Putamen (tissue), 1 donor: ENCODE measurements at places on chromosomes 5 and 9.

GRCh38 chr9:93668261-93668871, 92.0 kb downstream of the PHF2 start:
- no peak for DNase-seq

DNA sequence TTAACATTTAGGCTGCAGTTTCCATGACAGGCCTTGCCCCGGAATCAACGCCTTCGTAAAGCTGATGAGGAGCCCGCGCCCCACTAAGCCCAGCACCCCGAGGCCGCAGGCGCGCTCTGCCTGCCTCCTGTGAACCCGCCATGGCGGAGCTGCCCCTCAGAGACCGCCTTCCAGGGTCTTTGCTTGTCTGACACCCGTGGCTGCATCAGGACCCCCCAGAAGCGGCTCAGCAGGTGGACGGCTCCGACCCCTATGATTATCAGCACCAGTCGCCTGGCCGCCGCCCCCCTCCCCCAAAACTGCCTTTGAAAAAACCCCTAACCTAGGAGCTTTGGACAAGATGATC, 507 bp upstream of the DPH7 start:
- no peak for DNase-seq

- no peak for DNase-seq
Observed at GRCh38 chr9:25418974-25419373, 259.3 kb downstream of the TUSC1 start.

DNA sequence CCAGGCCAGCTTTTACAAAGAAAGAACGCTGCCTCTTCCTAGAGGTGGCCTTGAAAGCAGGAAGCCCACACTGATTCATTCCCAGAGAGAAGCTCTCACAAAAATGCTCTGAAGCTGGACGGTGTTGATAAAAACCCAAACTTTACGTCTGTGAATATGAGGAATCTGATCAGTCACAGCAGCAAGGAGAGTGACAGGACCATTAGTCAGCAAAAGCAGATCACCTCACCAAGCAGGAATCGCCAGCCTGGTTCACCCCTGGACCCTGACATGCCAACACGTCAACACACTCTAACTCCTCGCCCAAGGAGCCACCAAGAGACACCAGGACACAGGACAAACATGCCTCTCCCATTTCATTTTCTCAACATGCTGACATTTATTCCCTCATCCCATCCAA, 70.6 kb upstream of the ZNF622 start:
- DNase-seq = no peak

GRCh38 chr5:131814990-131815389, 18.2 kb upstream of the FNIP1 start:
- no peak for DNase-seq

DNA sequence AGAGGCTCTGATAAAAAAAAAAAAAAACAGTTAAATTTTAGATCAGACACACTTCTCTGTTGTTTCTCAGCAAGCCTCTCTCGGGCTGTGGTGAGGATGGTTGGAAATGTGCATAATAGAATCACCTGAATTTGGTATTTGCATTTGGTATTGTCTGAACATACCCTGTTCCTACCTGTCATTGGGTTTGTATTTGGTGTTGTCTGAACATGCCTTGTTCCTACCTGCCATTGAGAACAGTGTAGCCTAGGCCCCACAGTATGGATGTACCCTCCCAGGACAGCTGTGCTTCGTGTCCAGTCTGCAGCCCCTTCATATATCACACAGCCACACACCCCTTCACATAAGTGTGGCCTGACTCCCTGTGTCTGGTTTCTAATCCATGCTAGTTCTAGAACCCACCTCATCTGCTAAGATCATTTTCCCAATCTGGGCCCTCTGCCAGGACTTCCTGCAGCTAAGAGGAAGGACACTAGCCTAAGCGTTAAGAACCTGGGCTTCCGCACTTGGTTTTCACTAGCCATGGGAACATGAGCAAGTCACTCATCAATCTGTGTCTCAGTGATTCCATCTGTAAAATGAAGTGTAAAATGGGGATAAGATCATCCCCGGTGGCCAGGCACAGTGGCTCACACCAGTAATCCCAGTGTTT, 49.2 kb downstream of the ITGA2 start:
- no peak for DNase-seq

GRCh38 chr9:24073007-24073592, 247.1 kb upstream of the ELAVL2 start:
- DNase-seq = no peak

DNA sequence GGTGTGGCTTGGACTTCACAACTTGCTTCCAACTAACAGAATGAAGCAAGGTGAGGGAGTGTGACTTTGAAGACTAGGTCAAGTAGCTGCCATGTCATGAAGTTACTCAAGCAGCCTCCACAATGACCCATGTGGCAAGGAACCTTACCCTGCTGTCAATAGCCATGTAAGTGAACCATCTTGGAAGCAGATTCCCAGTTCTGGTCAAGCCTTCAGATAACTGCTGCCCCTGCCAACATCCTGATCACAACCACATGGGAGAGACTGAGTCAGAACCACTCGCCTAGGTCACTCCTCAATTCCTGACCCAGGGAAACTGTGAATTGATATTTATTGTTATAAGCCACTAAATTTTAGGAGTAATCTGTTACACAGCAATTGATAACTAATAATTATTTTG, 10.9 kb downstream of the ZCCHC10 start:
- DNase-seq = no peak

- no peak for DNase-seq
Observed at GRCh38 chr5:153458268-153458667, 32.2 kb upstream of the GRIA1 start.

GRCh38 chr5:136311999-136312398, 53.3 kb downstream of the TRPC7 start:
- DNase-seq = no peak

DNA sequence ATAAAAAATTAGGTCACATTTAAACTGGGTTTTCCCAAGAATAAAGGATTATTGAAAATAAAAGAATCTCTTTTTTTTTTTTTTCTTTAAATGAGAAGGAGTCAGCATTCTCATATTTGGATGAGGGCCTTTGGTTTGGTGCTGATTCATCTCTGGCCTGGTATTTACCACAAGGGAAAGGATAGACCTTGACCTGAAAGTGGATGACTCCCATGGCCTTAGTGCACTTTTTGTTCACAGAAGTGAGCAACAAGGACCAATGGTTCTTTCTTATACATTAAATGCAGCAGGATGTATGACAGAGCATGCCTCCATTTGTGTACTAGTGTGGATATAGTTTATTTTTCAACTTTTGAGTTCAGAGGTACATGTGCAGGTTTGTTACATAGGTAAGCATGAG, 6.9 kb downstream of the YTHDC2 start:
- DNase-seq = no peak

DNA sequence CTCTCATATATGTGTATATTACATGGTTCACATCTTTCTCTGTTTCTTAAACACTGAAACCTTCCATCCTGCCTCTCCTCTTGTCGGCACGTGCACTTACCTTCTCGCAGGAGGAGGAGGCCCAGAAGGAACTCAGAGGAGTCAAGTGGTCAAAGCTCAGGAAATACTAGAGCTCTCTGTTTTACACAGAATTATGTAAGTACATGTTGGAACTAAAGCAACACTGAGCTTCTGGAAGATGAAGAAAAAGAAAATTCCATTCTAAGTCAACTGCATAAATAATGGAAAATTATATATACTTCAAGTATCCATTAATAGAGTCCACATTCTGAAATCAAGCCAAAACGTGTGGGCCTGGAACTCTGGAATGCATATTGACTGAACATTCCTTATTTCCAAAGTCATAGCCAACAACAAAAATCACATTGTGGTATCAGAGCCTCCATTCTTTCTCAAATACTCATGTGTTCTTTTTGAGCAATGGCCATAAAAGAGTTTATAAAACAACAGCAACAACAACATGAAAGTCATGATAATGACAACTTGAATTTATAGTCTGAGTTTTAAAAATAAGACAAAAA, 121.5 kb upstream of the RAI14 start:
- DNase-seq = no peak

- DNase-seq = no peak
Observed at GRCh38 chr9:95268681-95269080, 48.8 kb downstream of the FANCC start.

DNA sequence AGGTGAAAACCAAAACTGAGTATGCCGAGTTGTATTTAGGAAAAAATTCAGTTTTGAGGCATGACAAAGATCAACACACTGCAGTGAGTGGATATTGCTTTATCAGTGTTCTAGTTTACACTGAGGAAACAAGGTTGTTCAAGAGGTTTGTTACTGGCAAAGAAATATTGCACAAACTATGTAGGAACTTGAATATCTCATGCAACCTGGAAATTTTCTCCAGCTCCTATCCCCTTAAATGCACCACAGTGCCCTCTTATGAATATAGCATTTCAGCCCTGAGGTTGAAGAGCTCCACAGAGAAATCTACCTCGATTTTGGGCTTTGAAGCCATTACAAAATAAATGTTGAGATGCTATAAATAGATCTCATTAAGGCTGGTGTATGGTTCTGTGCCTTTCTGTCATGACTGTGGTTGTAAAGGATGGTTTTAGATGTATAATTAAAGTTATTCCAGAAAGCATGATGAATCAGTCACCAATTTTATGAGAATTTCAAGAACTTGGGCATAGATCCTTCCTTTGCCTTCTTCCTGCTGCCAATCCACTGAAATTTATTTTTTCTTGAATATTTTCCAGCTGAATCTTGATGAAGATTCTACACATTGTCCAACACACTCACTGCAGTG, 159.3 kb downstream of the SPATA31D1 start:
- DNase-seq = no peak

GRCh38 chr5:176644878-176645670, 2.2 kb upstream of the TSPAN17 start:
- DNase-seq = no peak

DNA sequence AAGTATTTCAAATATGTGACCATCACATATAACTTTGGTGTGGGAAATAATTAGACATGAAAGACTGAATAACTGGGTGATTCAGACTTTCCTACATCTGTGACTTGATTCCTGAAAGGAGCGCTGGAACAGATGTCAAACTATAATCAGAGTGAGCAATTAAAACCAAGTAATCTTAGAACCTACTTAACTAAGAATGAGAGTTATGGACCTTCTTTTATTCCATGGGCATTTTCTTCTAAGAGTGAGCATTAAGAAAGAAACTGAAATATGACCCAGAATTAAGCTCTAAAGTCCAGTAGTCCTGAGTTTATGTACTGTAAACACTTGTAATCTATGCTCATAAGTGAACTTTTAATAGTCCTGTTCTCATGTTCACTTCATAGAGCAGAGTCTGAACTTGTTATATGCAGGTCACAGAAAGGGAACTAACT, 68.4 kb downstream of the PAM start:
- no peak for DNase-seq

GRCh38 chr9:93447655-93448054, 3.8 kb upstream of the FAM120A start:
- no peak for DNase-seq

GRCh38 chr5:146040527-146040926, 64.8 kb downstream of the PLAC8L1 start:
- DNase-seq = no peak

DNA sequence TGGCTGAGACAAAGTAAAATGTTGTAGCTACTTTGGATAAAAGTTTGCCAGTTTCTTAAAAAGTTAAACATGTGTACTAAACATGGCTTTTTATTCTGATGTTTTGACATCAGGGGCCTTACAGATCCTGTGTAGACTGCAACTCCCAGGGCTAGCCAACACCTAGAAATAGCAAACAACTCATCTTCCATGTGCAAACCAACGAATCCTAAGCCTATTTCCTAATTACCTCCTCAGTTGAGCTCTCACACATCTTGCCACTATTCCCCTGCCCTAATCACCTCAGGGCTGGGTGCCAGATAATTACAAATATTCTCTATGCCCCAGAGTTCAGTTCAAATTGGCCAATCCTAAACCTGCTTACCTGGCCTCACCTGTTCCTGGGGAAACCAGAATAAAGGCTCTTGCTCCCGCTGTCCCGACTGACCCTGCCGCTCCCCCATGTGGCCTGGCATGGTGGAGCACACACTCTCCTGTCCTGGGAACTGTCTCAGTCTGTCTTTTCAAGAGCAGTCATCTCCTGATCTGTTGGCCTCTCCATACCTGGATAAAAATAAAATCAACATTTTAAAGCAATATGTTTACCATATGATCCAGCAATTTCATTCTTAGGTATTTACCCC, 37.1 kb upstream of the FAM169A start:
- no peak for DNase-seq

GRCh38 chr5:10735569-10736276, 25.3 kb downstream of the DAP start:
- no peak for DNase-seq

GRCh38 chr5:171454549-171454948, 35.1 kb downstream of the FGF18 start:
- DNase-seq = no peak

GRCh38 chr5:36228505-36228904, 13.2 kb downstream of the NADK2 start:
- no peak for DNase-seq

- DNase-seq = peak; percentile 30
Observed at GRCh38 chr5:74865256-74865803, 857 bp downstream of the FAM169A start.

DNA sequence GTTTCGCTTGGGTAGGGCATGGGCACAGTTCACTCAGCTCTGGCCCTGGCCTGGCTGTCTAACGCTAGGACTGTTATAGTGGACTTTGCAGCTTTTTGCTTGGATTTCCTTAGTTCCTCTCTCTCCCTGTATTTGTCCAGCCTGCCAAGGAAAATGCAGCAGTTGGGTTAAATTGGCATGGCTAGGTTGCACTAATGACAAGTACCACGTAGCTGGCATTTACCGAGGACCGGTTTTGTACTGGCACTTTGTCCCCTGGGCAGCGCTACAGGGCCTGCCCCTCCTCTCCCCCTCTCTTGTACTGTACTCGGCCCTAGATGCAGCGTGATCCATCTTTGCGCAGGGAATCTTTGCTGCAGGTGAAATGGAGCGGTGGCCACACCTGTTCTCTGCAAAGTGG, 2.4 kb downstream of the WDR5 start:
- no peak for DNase-seq

- DNase-seq = no peak
Observed at GRCh38 chr5:160929360-160929759, 77.3 kb upstream of the ATP10B start.

DNA sequence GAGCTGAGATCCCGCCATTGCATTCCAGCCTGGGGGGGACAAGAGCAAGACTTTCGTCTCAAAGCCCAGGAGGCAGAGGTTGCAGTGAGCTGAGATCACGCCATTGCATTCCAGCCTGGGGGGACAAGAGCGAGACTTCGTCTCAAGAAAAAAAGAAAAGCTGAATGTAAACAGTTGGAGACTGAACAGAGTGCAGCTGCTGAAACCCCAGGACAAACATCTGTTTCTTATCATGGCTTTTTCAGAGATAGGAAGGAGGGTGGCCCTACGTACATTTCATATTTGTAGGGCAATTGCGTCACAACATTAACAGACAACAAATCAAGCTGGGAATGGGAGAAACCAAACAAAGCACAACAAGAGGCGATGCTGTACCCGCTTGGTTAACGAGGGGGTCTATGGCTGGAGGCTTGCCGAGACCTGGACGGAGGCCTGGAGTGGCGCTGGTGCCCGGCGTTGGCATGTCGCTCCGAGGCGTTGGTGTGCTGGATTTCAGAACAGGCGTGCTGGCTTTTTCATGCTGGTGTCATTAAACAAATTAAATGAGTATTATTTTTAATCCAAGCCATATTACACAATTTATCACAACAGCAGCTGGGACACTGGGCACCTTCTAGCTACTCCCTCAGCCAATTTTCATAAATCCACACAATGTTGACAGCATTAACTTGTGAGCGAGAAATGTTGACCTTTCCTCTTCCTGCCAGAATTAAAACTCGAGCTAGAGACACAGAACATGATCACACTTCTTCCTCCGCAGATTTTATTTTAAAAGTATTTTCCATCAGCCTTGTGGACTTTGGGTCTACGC, 76.1 kb downstream of the TLE1 start:
- DNase-seq = no peak

GRCh38 chr9:106964329-106964728, 101.4 kb downstream of the ZNF462 start:
- no peak for DNase-seq
